ENCODE measurements at places on chromosomes 16 and 17. TPM values are rescaled to one million over a fixed set of nuclear protein-coding genes. Genes with fewer than 3 reads are reported as not detected.

PRSS8 gene
- 169 TPM for total RNA-seq

PIP4K2B gene
- total RNA-seq = 34.8 TPM

DNA sequence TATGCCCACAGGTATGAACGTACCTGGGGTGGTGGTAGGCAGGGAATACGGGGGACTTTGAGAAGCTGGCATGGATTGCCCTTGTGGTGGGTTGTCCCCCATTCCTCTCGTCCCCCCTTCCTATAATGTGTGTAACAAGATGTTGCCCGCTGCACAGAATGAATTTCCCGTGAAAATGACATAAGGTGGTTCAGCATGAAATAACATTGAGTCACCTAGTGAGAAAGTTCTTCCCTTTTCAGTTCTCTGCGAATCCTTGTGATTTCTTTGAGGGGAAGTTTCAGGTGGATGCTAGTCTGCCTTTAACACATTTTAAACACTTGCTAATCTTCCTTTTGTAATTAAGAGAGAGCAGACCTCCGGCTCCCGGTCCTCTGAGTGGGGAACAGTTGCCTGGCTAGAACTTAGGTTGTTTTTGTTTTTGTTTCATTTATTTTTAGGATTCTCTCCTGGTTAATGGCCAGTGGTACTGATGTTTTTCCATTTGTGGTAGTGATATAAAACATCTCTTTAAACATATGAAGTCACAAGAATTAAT, 58.9 kb downstream of the RAP1GAP2 start:
- DNase-seq = no peak

GRCh38 chr16:23351360-23351759, 49.3 kb downstream of the SCNN1B start:
- DNase-seq = no peak
